ENCODE measurements at places on chromosomes 6 and 20.

- no peak for DNase-seq
Measured at GRCh38 chr6:164792666-164793065, 516.7 kb downstream of the C6orf118 start.

DNA sequence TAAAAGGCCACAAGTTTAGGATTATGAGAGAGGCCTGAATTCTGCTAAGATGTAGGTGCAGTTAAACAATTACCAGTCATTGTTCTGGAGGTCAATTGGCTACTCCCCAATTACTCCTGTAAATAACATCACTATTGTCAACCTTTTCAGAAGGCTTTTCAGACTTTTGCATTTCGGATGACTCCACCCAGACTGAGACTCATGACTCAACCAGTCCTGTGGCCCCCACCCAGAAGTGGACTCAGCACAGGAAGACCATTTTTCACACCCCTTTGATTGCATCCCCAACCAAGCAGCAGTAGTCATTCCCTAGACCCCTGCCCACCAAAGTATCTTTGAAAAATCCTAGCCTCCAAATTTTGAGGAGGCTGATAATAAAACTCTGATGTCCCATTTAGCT lies 139.3 kb upstream of the SLC22A16 start:
- no peak for DNase-seq

DNA sequence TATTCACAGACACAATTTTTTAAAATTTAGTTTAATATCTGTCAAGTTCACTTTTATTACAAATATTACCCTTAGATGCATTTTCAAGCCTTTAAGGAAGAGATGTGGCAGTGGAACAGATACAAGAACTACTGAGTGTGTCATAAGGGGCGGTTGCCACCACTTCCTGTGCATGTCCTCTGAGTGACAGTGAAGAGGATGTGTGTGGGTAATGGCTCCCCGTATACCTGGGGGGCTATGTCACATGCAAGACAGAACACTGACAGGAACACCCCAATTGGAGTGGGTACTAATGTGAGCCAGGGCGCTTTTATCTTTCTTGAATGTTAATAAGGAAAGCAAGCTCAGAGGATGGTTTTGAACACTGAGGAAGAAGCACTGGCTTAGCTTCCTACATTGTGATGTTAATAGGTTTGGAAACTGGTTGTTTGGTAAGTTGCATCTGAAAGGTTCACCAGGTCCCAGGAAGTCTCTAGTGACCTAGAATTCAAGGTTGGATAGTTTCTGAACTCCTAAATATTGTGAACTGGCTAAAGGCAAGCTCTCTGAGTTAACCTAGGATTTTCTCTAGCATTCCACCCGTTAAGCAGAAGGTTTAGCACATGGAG lies 83.4 kb upstream of the ASF1A start:
- peak; percentile 83 for DNase-seq

DNA sequence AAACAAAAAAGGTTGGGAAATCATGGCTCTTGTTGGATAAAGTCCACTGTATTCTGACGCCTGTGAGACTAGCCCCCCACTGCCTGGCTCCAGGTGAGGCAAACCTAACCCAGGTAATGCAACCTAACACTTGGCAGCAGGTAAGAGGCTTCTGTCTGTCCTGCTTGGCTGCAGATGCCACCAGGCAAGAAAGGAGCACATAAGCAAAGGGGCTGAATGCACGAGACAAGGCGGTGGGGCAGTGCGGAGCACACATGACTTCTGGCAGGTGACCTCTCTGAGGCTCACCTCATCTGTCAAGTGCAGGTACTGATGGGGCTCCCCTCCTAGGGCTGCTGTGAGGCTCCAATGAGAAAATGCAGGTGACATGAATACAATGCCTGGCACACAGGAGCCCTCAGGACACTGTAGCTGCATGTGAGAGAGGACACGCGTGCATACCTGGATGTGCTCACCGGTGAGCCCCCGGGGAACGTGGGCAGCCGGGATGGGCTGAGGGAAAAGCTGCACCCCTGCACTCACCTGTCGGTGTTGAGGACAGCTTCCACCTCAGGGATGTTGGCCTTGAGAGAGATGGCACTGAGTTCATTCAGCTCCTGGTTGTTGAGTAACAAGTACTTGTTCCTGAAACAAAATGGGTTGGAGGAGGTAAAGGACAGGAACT lies 54.1 kb downstream of the MYH7B start:
- no peak for DNase-seq

DNA sequence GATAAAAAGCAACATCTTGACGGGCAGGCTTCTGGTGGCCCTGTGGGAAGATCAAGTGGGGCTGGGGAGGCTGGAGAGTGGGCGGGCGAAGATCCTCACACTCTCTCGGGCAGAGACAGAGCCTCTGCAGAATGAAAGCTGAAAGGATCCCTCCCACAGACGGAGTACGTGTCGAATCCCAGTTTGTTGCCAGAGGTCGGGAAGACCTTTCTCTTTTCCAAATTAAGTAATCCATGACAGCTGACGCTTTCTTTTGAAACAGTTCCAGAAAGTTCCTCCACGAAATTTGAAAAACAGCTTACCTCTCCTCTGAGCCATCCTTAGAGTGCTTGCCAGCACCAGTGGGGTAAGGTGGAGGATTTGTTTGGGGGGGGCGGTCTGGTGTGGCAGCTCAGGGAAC lies 155.6 kb upstream of the SMLR1 start:
- DNase-seq, result no peak

DNA sequence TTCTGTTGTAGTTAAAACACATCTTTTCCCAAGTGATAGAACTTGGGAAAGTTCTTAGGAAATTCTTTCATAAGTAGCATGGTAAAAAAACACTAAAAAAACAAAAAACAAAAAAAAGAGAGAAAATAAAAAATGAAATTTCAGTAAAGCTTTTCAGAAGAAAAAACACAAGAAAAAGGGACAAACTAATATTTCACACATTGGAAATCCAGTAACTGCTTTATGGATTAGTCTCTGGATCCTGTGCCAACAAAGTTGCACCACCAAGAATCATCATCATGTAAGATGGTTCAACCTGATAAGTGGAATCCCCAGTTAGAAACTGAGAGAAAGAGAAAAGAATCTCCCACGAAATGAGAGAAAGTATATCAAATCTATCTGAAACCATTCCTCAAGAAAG lies 144.2 kb downstream of the GMDS start:
- DNase-seq, result no peak

DNA sequence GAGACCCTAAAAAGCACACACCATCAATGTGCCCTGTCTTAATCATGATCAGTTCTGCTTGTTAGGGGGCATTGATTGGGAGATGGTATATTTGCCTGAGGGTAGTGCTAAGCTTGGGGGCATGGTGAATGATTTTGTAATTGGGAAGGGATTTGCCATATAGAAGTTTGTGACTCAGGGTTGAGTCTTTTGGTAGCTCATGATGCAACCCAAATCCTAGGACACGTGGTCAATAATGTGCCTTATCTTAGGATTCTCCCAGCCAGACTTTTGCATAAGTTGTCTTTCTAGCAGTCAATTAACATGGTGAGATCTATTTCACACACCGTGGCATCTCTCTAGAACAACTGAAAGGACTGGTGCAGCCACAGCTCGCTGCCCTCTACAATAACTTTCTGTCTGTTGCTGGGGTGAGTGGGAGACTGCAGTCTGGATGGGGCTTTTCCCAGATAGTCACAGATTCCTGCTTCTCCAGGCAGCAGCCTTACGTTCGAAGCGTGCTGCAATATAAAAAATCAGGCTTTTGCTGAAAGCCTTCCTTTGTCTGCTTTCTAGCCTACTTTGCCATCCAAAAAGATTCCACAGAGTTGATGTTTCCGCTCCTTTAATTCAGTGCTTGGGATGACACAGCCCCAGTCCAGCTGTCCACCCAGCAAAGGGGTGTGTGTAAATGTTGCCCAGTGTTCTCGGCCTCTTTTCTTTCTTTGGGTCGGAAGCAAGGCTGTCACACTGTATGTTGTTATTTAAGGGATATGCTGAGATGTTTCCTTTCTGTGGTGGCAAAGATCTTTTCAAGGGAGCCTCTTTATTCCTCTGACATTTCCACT lies 58.9 kb downstream of the ID4 start:
- DNase-seq, result no peak

DNA sequence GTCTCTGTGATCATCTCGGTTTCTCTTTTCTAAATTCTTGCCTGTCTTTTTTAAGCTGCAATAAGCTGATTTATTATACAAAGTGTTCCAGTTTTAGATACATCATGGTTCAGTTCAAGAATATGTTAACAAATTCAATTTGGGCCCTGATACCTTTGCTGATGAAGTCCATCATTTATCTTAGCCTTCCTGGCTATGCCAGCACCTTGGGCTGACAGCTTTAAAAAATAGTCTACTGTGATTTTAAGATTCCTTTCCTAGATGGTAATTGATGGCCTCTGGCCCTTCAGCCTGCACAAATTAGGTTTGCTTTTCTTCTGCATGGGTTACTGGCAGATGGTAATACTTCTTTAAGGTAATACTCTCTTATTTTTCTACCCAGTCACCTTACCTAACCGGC lies 7.1 kb upstream of the TMEM217 start:
- DNase-seq, result no peak

DNA sequence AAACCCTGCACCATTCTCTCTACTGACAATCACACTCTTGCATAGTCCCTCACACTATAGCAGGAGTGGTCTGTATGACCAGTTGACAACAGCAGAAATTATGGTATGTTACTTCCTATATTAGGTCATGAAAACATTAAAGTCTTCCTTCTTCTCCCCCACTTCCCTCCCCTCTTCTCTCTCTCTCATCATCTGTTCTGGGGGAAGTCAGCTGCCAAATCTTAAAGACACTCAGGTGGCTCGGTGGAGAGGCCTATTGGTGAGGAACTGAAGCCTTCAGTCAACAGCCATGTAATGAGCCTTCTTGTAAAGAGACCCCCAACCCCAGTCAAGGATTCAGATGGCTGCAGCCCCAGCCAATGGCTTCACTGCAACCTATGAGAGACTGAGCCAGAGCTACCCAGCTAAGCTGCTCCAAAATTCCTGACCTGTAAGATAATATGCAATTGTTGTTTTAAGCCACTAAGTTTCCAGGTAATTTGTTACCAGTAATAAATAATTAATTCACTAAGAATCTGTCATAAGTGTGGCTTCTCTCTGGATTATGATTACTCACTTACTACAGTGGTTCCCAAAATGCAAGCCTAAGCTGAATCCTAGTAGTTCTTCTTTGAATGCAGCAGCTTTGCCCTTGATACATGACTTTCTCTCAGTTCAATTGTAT lies 11.2 kb upstream of the TSBP1 start:
- DNase-seq, result no peak

DNA sequence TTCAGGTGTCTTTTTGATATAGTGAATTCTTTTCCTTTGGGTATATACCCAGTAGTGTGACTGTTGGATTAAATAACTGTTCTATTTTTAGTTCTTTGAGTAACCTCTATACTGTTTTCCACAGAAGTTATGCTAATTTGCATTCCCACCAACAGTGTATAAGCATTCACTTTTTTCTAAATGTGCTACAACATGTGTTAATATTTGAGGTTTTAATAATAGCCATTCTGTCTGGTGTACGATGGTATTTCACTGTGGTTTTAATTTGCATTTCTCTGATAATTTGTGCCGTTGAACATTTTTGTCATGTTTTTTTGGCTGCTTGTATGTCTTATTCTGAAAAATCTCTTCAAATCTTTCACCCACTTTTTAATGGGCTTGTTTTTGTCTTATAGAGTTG lies 563.5 kb downstream of the GRIK2 start:
- DNase-seq, result no peak

GRCh38 chr6:133242637-133243585 lies 1.8 kb downstream of the EYA4 start:
- DNase-seq, result no peak

DNA sequence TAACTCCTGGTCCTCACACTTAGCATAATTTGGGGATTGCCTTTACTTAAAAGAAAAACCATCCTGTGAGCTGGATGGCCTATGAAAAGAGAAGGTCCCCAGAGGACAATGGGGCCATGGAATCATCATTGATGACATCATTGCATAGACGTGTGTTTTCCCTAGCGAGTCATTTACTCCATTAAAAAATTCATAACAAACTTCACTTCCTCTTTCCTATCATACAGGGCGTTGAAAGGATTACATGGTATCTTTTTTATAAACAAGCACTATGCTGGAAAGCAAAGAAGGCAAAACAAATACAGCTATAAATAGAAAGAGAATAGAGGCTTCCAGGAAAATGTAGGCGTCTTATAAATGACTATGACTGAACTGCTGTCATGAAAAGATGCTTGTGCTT lies 11.3 kb upstream of the COL12A1 start:
- no peak for DNase-seq

- no peak for DNase-seq
Measured at GRCh38 chr20:9422321-9423057, 91.9 kb upstream of the LAMP5 start.

- DNase-seq, result no peak
Measured at GRCh38 chr20:21161926-21162325, 36.0 kb downstream of the KIZ start.

DNA sequence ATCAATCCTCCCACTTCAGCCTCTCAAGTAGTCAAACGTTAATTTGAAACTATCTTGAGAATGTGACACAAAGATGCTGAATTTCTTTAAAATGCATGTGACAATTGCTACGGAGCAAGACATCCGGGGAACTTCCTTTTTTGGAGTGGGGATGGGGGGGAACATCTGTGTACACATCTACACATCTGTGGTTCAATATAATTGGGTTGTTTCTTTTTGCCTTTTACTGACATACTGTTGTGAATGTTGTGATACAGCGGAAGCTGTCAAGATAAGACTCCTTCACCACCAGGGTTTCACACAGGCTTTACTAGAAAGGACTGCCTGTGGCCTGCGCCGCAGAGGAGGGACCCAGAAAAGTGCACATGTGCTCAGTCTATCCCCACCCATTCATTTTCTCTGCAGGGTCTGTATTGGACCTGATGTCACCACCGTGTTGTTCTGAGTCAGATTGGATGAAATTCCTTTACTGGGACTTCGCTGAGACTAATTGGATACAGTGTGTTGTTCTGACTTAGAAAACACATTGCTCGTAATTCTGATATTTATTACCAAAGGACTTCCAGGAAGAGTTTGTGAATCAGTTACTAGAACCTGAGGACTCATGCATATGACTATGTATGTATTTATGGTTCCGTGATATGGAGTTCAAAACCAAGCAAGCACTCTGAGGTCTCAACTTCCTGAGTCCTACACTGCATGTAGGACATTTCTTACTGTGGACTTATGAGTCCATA lies 98.7 kb upstream of the SGK1 start:
- no peak for DNase-seq

Data from activated CD4-positive, alpha-beta memory T cell treated with anti-CD3 and anti-CD28 coated beads, Interleukin-2, amount 10 ng/mL, durations not matched to agents 7 days and 5 days (primary cell).